Cerebellar cortex (tissue), 1 donor: ENCODE measurements at places on chromosomes 4 and X.

DNA sequence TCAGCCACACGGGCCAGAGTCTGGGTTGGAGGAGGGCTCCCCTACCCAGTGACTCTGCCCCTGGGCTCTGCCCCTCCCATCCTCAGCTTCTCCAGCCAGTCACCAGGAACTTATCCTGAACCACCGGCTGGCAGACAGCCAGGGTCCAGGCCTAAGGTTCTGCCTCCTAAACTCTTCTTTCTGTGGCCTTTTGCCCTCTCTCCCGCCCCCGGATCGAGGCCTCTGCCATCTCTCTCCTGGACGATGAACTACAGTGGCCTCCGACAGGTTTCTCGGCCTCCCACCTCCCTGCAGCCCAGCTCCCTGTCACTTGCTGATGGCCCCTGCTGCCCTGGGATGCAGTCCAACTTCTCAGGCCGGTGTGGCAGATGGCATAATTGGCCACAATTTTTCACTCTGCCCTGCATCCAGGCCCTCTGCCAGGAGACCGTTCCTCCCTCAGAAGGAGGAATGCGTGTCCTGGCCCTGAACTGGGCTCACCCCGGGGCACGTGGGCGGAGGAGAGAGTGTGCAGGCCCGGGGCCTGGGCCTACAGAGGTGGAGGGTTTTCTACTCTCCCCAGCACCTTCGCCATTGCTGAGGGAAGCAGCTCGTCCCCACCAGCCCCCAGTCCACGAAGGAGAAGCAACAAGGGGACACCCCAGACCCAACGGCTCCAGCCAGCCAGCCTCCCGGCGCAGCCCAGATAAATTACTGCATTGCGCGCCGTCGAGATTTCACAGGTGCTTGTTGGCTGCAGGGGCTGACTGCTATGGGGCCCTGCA is 81.9 kb upstream of the LRPAP1 start:
- peak; percentile 95 for DNase-seq

GRCh38 chrX:10326578-10326977 is 169.8 kb downstream of the CLCN4 start:
- DNase-seq = peak; percentile 66

- no peak for DNase-seq
Observed at GRCh38 chr4:80229590-80229989, 32.3 kb downstream of the PRDM8 start.

GRCh38 chrX:25941087-25941486 is 197.1 kb upstream of the MAGEB18 start:
- DNase-seq = no peak

- DNase-seq = no peak
Observed at GRCh38 chr4:10333942-10334341, 123.3 kb downstream of the ZNF518B start.

- no peak for DNase-seq
Observed at GRCh38 chr4:150348079-150348478, 233.9 kb upstream of the MAB21L2 start.

GRCh38 chrX:148380650-148381561 is 119.5 kb upstream of the AFF2 start:
- no peak for DNase-seq

GRCh38 chrX:10486373-10486772 is 134.0 kb downstream of the MID1 start:
- DNase-seq = no peak

- DNase-seq = no peak
Observed at GRCh38 chr4:84973856-84974255, 7.4 kb upstream of the WDFY3 start.

- no peak for DNase-seq
Observed at GRCh38 chr4:125313989-125314667, 627 bp upstream of the FAT4 start.

GRCh38 chr4:86908251-86908657 is 16.0 kb upstream of the C4orf36 start:
- no peak for DNase-seq

- peak; percentile 36 for DNase-seq
Observed at GRCh38 chr4:4694296-4694772, 152.5 kb upstream of the STX18 start.

DNA sequence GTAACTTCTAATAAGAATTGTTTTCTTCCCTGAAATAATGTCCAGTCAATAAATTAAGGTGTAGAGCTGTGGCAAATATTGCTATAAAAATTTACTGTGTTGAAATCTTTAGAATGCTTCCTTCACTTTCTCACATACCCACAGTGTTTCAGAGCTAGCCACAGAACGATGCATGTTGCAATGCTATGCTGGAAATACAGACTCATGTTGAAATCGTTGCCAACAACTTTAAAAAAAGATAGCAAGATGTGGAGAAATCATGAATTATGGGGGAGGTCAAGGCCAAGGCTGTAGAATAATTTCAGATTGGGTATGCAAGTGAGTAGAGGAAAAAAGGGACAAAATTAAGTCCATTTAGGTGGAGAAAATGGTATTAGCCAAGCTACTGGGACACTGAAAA is 204.8 kb downstream of the VEGFC start:
- DNase-seq = no peak

GRCh38 chr4:67874986-67875385 is 8.8 kb downstream of the TMPRSS11D start:
- no peak for DNase-seq

DNA sequence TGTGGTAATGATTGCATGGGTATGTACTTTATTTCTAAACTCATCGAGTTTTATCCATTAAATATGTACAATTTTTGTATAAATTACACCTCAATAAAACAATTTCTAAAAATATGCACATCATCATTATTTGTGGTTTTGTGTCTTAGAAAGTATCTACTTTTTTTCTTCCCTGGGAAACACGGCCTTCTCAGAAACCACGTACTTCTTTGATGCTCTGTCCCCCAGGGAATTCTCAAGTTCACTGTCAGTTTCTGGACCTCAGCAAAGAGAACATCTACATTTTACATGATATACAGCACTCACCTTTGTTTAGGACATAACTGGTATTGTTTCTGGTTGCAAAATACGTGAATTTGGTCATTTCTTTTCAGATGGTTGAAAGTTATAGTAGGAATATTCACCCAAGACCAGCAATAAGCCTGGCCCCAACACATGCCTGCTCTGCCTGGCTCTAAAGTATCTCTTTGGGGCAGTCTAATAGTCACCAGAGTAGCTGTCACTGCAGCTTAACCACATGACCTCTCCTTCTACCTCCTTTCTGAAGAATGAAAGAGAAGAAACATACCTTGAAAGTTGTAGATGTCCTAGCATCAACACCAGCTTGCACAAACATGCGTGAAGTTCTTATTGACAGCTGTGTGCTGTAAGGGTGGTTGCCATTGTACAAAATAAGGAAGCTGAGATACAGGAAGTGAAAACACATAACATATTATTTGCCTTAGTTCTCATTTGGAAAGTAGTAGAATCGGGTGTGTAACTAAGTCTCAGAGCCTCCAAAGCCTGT is 48.4 kb upstream of the SPANXN4 start:
- DNase-seq = no peak

DNA sequence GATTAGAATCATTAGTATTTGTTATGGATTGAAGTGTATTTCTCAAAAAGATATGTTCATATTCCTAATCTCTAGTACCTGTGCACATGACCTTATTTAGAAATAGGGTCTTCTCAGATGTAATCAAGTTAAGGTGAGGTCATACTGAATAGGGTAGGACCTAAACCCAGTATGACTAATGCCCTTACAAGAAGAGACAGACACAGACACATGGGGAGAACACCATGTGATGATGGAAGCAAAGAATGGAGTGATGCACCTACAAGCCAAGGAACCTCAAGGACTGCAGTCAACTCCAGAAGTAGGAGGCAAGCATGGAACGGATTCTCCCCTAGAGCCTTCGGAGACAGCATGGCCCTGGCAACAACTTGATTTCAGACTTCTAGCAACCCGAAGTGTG is 31.4 kb downstream of the OTUD4 start:
- no peak for DNase-seq

DNA sequence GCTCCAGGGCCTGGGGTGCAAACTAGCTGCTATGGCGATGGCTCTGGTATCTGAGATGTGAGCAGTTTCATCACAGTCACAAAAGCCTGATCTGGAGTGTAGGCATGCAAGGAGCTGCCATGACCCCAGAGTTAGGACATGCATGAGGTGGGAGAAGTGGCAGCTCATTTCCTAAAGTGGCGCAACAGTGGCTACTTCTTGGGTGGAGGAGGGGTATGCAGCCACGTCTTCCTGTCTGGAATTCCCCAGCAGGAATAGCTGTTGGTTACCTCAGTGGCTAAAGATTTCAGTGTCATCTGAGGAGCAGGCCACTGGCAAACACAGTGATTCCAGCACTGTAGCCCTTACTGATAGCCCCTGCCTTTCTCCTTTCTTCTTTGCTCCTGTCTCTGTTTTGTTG is 1382.5 kb downstream of the C4orf33 start:
- DNase-seq = no peak

- DNase-seq = no peak
Observed at GRCh38 chr4:99341426-99341825, 11.1 kb downstream of the ADH1C start.

- DNase-seq = no peak
Observed at GRCh38 chr4:81676537-81676936, 204.8 kb upstream of the RASGEF1B start.

- DNase-seq = no peak
Observed at GRCh38 chrX:72176981-72177380, 4.6 kb upstream of the PIN4 start.

GRCh38 chr4:166662266-166662843 is 571.9 kb downstream of the SPOCK3 start:
- no peak for DNase-seq
